Immature natural killer cell (primary cell): ENCODE measurements at places on chromosomes 12 and 14.

DNA sequence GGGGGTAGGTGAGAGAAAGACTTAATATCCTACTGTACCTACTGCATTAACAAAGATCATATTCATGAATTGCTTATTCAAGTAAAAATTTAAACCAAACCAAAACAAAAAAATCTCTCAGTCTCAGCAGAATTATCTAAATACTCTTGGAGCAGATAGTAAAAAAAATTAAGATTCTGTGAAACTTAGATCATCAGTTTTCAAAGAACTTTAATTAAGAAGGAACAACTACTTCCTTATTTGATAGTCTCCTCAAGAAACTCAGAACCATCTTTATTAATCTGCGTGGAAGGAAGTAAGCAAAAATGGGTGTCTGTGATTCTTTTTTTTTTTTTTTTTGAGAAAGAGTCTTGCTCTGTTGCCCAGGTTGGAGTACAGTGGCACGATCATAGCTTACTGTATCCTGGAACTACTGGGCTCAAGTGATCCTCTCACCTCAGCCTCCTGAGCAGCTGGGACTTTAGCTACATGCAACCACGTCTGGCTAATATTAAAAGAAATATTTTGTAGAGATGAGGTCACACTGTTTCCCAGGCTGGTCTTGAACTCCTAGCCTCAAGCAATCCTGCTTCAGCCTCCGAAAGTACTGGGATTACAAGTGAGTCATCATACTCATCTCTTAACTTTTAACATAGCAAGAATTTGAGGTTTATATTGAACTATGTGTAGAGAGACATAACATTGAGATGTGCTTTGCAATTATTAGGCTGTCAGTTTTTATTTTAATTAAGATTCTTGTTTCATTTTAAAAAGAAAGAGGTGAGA, 37.4 kb downstream of the GAS2L3 start:
- no peak for DNase-seq

- DNase-seq: no peak
Measured at GRCh38 chr14:50319721-50320120, 7.6 kb downstream of the DMAC2L start.

- DNase-seq: no peak
Measured at GRCh38 chr14:24422261-24422660, 7.2 kb downstream of the CBLN3 start.

DNA sequence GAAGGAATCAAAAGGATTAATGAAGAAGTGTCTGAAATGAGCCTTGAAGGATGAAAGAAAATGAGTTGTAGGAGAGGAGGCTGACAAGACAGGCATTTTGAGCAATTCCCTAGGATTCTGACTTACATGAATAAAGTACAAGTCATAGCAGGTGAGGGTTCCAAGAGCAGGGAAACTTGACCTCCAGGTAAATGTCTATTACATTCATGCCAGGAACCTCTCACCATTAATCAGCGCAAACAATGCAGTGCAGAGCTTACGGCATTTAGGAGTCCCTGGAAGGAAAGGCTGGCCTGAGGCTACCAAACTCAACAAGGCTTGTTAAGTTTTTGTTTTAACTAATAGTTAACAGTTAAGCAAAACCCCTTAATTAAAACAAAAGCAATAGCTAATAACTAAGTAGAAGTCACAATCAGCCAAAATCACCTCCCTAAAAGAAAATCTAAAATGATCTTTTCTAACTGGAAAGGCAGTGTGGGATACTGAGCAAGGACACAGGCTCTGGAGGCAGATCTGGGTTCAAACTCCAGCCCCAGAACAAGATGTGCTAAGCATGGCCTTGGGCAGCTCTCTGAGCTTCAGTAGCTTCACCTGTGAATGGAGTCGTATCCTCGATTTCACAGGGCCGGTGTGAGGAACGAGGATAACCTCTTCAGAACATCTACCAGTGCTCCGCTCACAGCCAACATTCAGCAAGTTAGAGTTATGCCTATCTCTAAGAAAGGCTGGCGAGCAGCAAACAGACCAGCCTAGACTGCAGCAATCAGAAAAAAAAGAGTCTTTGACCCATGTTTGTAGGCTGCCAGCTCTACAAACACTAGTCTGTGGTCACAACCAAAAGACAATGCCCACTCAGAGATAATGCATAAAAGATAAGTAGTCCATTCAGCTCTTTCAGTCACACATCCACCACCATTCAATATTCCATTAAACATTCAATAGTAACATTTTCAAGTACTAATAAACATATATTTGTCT, 16.9 kb downstream of the PPTC7 start:
- DNase-seq: no peak

DNA sequence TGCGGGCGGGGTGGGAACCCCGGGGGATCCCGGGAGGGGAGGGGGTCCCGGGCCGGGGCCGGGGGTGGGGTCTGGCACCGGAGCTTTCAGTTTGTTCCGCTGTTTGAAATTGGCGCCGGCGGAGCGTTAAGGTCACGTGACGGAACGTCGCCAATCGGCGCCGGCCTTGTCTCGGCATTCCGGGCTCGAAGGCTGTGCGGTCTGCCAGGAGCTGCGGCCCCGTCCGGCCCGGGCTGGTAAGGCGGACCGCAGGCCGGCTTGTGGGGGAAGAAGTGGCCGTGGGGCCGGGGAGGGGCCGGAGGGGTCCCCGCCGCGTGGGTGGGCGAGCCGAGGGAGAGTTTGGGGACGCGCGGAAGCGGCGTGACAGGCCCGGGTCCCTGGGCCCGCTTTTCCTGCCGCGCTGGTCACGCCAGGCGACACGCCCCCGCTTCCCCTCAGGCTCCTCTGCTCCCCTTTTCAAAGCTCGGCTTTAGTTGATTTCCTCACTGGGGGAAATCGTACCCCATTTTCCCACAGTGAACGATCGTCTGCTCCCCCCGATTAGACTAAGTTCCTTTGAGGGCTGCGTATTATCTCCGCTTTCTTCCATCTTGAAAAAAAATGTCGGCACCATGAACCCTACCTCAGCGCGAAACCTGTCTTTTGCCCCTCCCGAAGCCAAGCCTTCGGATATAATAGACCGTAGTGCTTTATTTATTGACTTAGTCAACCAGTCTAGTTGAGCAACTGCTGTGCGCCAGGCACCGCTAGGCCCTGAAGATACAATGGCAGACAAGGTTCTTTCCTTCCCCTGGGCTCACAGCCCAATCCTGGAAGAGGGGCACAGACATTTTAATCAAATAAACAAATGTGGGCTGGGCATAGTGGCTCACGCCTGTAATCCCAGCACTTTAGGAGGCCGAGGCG, at the start of the genes FOXM1 and RHNO1:
Gene FOXM1 (minus strand): TSS at position 128 of the 906 bp plus-strand sequence. CDS start 2,696 bp downstream, outside the sequence.
Gene RHNO1 (plus strand): TSS at position 177 of the 906 bp plus-strand sequence. CDS start 8,144 bp downstream, outside the sequence.
- DNase-seq: peak; percentile 89

DNA sequence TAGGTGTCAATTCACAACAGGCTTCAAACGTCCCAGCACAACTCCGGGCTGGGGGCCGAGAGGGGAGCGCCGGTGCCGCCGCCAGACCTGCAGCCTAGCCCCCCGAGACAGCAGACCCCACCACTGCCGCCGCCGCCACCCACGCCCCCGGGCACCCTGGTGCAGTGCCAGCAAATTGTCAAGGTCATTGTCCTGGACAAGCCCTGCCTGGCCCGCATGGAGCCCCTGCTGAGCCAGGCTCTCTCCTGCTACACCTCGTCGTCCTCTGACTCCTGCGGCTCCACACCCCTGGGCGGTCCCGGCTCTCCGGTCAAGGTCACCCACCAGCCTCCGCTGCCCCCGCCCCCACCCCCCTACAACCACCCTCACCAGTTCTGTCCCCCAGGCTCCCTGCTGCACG, 39.4 kb downstream of the SLC6A12 start:
- no peak for DNase-seq

- no peak for DNase-seq
Measured at GRCh38 chr14:100593751-100594624, 6.8 kb upstream of the BEGAIN start.

DNA sequence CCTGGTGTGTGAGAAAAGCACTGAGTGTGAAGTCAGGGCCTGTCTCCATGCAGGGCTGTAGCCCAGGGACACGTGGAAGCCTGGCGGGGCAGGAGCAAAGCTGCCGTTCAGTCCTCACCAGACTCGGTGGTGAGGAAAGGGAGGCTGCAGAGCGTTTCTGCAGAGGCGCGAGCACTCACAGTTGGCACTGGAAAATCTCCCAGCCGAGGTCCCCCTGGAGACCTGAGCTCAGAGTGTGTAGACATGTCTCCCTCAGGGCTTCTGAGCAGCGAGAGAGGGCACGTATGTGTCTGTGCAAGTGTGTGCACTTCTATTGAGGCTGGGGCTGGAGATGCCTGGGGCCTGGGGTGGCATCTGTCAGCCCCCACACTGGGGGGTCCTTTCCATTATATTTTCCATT, 11.0 kb upstream of the HHIPL1 start:
- no peak for DNase-seq

GRCh38 chr12:104064031-104064841, at the start of gene HCFC2:
HCFC2 (plus strand) TSS chr12:104064531; CDS start chr12:104064561, 30 bp downstream.
- peak; percentile 87 for DNase-seq

DNA sequence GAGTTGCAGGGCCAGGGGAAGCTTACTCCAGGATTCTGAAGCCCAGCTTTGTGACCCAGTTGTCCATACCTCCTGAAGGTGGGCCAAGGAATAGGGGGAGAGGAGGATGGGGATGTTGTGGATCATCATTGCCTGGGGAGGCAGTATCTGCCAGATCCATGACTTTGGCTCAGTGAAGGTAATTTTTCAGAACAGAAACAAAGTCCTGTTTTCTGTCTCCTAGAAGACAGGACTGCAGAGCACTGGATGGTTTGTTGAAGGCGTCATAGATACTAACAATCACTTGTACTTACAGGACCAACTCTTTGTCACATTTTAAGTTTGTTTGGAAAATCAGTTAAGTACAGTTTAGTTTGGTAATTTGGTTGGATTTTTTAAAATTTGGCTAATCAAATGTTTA, 38.4 kb downstream of the ANO6 start:
- no peak for DNase-seq

DNA sequence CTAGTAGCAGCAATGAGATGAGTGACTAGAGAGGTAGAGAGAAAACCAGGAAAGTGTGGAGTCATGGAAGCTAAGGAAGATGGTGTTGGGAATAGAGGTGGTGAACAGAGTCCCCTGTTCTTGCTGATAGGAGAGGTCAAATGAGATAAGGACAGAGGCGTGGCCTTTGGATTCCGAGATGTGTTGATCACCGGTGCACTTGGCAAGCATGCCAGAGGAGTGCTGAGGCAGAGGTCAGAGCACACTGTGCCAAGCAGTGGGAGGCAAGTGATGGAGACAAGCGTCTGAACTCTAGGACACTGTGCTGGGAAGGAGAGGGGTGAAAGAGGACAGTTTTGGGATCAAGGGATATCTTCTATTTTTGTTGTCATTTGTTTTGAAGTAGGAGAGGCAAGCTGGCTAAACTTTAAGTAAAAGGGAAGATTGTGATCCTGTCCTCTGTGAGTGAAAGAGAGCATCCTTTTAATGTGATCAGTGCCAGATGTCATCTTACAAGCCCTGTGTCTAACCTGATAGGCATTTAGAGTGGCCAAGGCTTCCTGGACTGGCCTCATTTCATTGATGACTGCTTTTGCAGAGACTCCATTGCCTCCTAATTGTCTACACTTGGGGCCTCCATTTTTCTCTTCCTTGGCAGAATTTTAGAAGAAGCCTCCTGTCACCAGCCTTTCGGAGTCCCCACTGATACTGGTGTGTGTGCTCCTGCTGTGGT, 336.4 kb downstream of the CACNA1C start:
- no peak for DNase-seq

GRCh38 chr12:95988506-95989275, 7.5 kb downstream of the HAL start:
- DNase-seq: no peak

- DNase-seq: no peak
Measured at GRCh38 chr12:28130625-28131598, 59.3 kb upstream of the CCDC91 start.

DNA sequence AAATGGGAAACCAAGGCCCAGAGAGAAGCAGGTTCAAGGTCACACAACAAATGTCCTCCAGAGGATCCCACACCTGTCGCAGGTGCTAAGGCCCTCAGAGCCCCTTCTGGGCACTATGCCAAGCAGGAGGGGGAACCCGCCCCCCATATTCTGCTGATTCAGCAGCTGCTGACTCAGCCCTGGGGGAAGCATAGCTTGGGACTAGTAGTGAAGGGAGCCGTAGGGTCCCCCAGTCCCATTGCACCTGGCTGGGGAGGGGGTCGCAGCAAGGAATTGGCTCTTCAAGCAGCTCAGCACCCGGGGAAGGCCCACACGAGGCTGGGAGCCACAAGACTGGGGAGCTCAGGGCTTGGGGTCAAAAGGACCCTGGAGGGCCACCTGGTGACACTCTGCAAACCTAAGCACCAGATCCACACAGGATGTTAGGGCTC, 1.0 kb downstream of the RASAL1 start:
- DNase-seq: no peak

GRCh38 chr12:32033406-32033805, 73.2 kb upstream of the BICD1 start:
- DNase-seq: no peak

GRCh38 chr12:50419112-50419909, 18.6 kb downstream of the LARP4 start:
- no peak for DNase-seq

- DNase-seq: no peak
Measured at GRCh38 chr12:127459687-127460086, 807.3 kb upstream of the TMEM132C start.

- DNase-seq: no peak
Measured at GRCh38 chr14:101600891-101601605, 39.8 kb downstream of the DIO3 start.

- DNase-seq: no peak
Measured at GRCh38 chr14:94109915-94110250, 653 bp upstream of the IFI27 start.
